Activated CD8-positive, alpha-beta memory T cell treated with anti-CD3 and anti-CD28 coated beads for 36 hours (primary cell): ENCODE measurements at places on chromosomes 7 and 10. TPM values are rescaled to one million over a fixed set of nuclear protein-coding genes. Genes with fewer than 3 reads are reported as not detected.

The STN1 gene
- 22.5 TPM for total RNA-seq

The NPTX2 gene
- 0.23 TPM for total RNA-seq

The CUBN gene
- total RNA-seq = 0.59 TPM

The GRM3 gene
- not detected for total RNA-seq
